ENCODE measurements at places on chromosomes 2 and 18. TPM values are rescaled to one million over a fixed set of nuclear protein-coding genes. Genes with fewer than 3 reads are reported as not detected.

DNA sequence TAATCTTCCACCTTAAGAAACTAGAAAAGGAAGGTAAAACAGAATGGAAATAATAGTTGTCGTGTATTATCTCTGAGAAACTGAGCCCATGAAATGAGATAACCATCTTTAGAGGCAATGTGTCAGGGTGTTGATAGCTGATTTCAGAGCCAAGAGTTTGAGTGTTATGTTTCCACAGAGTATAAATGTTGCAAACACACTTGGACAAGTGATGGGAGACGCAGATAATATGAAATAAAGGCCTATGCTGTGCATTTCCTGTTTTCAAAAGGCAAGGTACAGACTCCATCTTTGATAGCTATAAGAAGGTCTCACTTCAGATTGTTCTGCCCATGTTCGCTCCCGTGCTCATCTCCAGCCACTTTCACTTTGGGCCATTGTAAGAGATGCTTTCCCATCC, 25.9 kb upstream of the DNER start:
- DNase-seq = no peak
- H3K4me1 ChIP-seq = no peaks in the 10 kb centered on the region
- no peak overlapping the region for H3K4me3 ChIP-seq
- no peaks in the 10 kb centered on the region for H3K36me3 ChIP-seq
- no peak overlapping the region for H3K27ac ChIP-seq
- no peaks in the 10 kb centered on the region for H3K27me3 ChIP-seq

Gene FAM110C
- total RNA-seq = 7.3 TPM

Gene CCL20
- 1.6 TPM for total RNA-seq

DNA sequence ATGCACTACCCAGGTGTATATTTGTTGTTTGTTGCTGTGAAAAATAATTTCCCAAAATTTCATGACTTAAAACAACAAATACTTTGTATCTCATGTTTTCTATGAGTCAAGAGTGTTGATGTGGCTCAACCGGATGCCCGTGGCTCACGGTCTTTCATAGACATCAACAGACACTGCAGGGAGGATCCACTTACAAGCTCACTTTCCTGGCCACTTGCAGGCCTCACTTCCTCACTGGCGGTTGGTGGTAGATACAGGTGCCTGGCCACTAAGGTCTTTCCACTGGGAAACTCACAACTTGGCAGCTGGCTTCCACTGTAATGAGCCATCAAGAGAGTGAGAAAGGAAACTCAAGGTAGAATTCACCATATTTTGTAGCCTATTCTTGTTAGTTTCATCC, 662.9 kb downstream of the IRS1 start:
- no peak overlapping the region for H3K27ac ChIP-seq
- H3K4me1 ChIP-seq = no peaks in the 10 kb centered on the region
- H3K36me3 ChIP-seq = no peaks in the 10 kb centered on the region
- H3K4me3 ChIP-seq = no peak overlapping the region
- no peak for DNase-seq

Gene RUFY4
- 0.27 TPM for total RNA-seq

Measured in prostate gland (tissue), 2 donors.